ENCODE measurements at places on chromosomes 1 and 21. TPM values are rescaled to one million over a fixed set of nuclear protein-coding genes. Genes with fewer than 3 reads are reported as not detected.
A peak's percentile ranks its signal among the peaks of the same experiment; 100 is the strongest.

PRELP gene
- 243 TPM for total RNA-seq

S100A7 gene
- total RNA-seq: not detected

CNR2 gene
- total RNA-seq: 0.04 TPM

POU3F1 gene
- total RNA-seq: not detected

ZNF683 gene
- total RNA-seq: not detected

KRTAP13-2 gene
- total RNA-seq: not detected

RHOU gene
- 6.0 TPM for total RNA-seq

DIO1 gene
- total RNA-seq: not detected

SHISAL2A gene
- not detected for total RNA-seq

CHI3L1 gene
- 0.85 TPM for total RNA-seq

PAPPA2 gene
- 0.19 TPM for total RNA-seq

SLC1A7 gene
- total RNA-seq: 0.71 TPM

THAP3 gene
- 14.6 TPM for total RNA-seq

ADAMTSL4 gene
- total RNA-seq: 21.9 TPM

RXFP4 gene
- total RNA-seq: not detected

HPCA gene
- total RNA-seq: not detected

EPHA10 gene
- total RNA-seq: 0.22 TPM

GRCh38 chr1:6471970-6472368 is 6.0 kb upstream of the TNFRSF25 start:
- no peak for DNase-seq

- no peak for DNase-seq
These were observed 41.6 kb downstream of the PCNX2 start for GRCh38 chr1:233253832-233254331.

DNA sequence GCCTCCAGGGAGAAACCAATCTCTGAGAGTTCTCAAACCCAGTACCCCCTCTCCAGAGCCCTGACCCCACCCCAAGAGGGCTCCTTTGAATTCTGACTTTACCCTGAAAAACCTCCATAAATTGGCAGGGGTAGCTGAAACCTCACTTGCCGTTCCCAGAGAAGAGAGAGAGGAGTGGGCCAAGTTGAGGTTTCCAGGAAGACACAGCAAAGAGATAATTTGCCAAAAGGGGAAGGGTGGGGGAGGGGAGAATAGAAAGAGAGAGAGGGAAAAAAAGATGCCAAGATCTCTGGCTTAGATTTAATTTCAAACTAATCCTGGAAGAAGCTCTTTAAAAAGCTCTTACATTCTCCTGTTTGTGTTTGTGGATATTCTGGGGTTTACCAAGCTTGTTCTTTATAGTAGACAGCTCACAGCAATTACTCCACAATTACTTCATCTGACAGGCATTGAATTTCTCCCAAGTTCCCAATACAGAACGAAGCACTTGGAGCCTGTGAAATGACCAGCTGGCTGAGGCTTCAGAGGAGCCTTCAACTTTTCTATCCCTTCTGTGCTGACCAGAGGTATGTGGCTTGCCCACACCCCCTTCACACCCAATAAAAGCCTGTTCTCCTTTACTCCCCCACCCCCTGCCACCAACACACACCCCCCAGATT is 1.1 kb upstream of the GRHL3 start:
- DNase-seq: no peak

GRCh38 chr1:216910081-216910840 is 187.0 kb upstream of the ESRRG start:
- DNase-seq: no peak

- no peak for DNase-seq
These were observed 125.1 kb downstream of the NFIA start for GRCh38 chr1:61207416-61207815.

GRCh38 chr21:45093035-45093532 is 18.7 kb downstream of the ADARB1 start:
- DNase-seq: no peak

GRCh38 chr1:15424146-15424667 is 14.0 kb upstream of the CTRC start:
- DNase-seq: no peak

- no peak for DNase-seq
These were observed 15.6 kb downstream of the PRMT2 start for GRCh38 chr21:46651121-46651520.

DNA sequence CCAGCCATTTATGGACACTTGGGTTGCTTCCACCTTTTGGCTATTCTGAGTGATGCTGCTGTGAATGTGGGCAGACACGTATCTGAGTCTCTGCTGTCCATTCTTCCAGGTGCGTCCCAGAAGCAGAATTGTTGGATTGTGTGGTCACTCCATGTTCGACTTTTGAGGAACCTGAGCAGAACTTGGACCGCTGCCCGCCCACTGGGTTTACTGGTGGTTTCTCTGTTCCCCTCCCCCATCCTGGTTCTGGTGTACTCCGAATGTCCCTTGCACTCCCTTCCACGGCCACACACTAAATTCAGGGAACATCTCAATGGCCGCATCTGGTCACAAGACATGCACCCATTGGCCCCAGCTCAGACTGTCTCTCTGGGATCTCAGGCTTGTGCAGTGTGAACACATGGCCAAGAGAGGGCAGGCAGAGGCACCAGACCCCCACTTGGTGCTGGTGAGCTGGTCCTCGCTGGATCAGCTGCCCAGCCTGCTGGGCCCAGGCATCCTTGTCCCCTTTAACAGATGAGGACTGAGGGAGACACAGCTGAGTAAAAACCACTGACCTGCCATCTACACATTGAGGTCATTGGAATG is 565.1 kb downstream of the NPHP4 start:
- no peak for DNase-seq

DNA sequence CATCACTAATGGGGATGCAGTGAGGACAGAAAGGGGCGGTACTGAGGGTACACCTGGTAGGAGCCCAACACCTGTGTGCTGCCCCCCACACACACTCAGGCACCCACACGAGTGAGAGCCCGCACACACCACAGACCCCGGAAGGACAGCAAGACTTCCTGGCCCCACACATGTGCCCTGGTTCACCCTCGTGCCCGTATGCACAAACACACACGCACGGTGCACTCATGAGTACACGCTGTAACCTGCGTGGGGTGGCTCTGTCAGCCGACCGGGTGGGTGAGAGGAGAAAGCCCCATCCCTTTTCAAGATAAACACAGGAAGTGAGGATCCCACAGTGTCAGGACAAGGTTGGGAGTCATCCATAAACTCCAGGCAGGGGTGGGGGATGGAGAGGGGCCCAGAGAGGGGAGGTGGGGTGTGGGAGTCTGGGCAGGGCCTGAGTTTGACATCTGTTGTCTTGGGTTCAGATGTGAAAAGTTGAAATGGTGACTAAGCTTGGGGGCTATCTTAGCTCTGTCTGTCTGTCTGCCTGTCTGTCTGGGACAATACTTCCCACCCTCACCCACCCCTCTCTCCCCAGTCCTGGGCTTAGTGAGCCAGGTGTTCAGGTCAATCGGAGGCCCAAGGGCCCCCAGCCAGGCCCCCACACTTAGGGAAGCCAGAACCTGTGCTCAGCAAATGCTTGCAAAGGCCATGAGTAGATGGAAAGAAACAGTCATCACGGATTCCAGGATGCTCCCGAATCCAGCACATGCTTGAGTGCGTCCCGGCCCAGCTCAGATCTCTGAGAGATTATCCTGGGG is 119.8 kb upstream of the ZBTB40 start:
- no peak for DNase-seq

DNA sequence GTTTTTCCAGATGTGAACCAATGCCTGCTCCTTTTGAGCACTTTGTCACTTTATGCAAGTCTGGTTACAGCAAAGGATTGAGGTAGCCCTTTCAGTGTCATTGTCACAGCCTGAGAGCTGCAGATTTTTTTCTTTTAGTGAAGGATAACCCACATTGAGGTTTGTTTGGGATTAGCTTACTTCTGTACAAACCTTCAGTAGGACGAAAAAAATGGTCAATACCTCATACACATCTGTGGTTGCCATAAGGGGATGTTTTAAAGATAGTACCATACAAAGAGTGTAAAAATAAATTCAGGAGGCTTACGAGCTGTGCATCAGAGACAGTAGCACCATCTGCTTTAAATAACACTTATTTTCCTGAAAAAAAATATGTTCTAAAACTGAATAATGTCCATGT is 566.0 kb downstream of the AJAP1 start:
- DNase-seq: no peak

DNA sequence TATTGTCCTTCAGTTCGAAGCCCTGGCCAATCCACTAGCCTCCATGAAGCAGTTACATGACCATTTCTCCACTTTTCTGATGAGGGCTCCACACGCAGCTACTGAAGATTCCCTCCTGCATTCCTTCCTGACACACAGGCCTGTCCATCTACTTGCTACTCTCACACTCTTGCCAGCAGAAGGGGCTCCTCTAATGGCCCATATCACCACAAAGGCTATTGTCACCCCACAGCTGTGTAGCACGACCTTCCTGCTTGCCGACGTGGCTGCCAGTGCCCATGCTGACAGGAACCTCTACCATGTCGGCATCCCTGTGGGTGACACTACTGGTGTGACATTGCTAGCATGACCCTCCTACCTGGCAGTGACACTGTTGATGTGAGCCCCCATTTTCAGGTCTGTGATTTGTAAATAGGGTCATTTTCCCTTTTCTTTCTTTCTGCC is 1528.6 kb upstream of the TPTE start:
- DNase-seq: peak; percentile 54

DNA sequence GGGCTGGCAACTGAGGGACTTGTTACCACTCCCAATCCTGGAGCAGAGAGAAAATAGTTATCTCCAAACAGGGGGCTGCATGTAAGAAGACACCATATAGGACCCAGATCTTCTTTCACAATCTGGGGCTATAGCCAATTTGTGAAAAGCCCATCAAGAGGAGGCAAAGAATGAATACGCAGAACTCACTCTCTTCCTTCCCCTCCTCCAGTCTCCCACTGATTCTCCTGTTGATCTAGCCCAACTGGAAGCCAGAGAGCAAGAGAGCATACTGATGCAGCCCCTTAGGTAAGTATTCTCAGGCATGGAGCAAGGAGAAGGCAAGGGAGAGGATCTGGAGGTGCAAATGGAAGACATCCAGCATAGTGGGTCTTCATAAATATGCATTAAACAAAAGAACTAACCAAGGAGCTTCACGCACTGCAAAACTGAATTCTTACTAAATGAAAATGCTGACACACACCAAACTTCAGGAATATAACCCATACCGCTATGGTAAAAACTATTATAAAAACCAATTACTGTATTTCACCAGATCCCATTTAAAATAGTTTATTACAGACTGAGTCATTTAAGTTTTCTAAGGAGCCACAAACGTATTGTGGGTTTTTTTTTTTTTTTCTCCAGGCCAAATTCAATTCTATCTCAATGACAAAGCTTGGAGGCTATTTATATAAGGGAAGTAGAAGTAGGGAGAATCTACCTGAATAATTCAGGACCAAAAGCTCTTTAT is 15.5 kb upstream of the HMGB4 start:
- DNase-seq: no peak

DNA sequence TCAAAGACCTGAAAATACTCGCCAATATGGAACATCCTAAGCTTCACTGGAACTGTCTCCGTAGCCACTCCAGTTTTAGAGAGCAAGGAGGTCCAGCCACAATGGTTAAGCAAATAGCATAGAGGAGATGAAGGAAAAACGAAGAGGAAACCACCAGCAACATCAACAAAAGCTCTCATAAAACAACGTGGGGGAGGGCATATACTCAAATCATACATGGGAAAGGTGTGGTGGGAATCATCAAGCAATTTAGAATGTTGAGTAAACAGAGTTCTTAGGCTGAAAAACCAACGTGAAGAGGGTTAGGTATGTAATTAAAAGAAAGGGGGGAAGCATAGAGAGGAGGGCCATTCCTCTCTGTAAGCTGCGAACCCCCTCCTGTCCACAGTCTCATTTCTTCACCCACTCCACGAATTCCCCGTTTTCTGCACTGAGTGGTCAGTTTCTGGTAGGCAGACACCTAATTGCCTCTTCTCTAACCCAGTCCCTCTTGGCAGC is 1.0 kb downstream of the TMEM59 start:
- DNase-seq: no peak

DNA sequence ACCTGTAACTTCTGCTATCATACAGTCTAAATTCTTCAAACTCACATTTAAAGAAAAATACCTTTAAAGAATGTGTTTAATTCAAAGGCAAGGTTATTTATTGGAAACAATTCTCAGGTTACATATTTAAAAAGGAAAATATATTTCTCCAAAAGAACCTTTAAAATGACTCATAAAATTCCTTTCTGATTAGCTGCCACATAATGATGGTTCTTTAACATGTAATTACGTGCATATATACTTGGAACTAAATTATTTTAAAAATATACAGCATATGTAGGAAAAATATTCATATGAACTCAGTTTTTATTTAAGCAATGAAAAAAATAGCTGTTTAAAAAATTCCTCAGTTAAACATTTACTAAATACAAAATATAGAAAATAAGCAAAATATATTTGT is 173.6 kb downstream of the COP1 start:
- no peak for DNase-seq

- no peak for DNase-seq
These were observed 11.2 kb upstream of the RCOR3 start for GRCh38 chr1:211247921-211248320.

DNA sequence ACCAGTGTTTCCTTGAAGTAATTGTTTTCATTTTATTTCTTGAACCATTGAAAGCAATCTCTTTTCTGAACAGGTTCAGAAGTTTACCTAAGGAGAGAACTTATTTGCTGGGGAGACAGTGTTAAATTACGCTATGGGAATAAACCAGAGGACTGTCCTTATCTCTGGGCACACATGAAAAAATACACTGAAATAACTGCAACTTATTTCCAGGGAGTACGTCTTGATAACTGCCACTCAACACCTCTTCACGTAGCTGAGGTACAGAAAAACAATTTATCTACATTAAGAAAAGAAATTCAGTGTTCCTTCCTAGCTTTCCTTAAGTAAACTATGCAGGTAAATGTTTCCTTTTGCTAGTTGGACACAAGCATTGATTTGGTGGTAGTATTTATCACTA is 27.4 kb downstream of the AGL start:
- no peak for DNase-seq

DNA sequence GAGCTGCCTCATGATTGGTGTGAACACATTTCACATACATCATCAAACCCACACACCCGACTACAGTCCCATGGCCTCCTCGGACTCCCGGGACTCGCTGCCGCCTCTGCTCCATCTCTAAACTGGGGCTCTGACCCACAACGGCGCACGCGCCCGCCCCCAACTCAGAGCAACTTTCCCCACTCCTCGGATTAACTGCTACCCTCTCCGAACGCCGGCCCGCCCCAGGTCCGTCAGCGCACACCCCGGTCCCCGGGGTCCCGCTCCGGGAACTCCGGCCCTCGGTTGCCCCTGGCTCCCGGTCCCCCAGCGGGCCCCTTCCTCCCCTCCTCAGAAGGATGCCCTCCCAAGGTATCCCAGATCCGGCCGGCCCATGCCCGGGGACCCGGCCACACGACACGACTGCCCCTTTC is 740 bp downstream of the DSTYK start:
- DNase-seq: no peak

- no peak for DNase-seq
These were observed 176.6 kb downstream of the GIPC2 start for GRCh38 chr1:78222225-78222959.

GRCh38 chr1:12561121-12561520 is 56.9 kb downstream of the DHRS3 start:
- DNase-seq: no peak

GRCh38 chr1:70465911-70466310 is 54.8 kb downstream of the CTH start:
- no peak for DNase-seq

GRCh38 chr1:182331387-182331786 is 60.2 kb downstream of the GLUL start:
- DNase-seq: no peak

Data from right atrium auricular region (tissue), 2 donors.